Dermis microvascular lymphatic vessel endothelial cell (primary cell): ENCODE measurements at places on chromosomes 1 and 21.
A peak's percentile ranks its signal among the peaks of the same experiment; 100 is the strongest.

DNA sequence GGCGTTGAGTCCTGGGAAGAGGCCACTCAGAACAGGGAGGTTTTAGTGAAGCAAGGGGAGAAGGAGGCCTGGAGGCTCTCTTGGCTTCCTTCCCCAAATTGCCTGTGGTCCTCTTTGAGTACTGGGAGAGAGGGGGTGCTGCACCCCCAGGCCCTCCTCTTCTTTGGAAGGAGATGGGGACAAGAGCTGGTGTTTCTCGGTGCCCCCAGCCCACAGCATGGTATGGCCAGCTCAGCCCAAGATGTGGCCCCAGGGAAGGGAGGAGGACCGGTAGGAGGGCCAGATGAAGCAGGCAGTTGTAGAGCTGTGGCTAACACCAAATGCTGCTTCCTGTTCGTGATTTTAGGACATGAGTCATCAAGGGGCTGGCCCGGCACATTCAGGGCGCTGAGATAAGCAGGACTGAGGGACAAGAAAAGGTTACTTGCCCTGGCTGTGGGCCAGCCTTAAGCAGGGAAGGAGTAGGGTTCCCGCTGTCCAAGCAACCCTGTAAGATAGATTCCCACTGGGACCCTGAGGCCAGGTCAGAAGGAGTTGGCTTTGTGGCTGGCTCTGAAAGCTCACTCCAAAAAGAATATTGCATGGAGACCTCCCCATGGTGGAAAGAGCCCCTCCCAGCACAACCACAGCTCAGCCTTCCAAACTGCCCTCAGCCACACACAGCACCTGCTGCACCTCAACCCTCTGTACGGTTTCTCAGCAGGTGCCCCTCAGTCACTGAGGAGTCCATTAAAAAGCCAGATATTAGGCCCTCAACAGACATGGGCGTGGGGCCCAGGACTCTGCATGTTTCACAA, 4.9 kb upstream of the TNFRSF1B start:
- no peak for DNase-seq

DNA sequence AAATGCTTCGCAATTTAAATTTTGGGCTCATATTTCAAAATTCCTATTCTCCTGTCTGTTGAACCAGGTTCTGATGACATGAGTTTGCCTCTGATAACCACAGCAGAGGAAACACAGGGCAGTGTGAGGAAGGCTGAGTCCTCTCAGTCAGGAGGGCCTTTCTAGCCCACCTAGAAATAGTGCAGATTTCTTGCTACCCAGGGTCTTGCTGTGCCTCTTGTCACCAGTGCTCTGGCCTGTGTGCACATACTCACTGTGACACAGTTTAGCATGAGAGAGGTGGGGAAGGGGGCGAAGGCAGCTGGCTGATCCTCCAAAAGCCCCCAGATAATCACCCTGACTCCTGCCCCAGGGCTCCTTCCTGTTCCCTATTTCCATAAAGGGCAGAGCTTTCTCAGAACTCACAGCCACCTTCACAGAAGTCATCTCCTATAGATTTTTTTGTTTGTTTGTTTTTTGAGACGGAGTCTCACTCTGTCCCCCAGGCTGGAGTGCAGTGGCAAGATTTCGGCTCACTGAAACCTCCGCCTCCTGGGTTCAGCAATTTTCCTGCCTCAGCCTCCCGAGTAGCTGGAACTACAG, 23.7 kb downstream of the ERRFI1 start:
- no peak for DNase-seq

- no peak for DNase-seq
Measured at GRCh38 chr1:201213926-201214325, 23.3 kb downstream of the IGFN1 start.

DNA sequence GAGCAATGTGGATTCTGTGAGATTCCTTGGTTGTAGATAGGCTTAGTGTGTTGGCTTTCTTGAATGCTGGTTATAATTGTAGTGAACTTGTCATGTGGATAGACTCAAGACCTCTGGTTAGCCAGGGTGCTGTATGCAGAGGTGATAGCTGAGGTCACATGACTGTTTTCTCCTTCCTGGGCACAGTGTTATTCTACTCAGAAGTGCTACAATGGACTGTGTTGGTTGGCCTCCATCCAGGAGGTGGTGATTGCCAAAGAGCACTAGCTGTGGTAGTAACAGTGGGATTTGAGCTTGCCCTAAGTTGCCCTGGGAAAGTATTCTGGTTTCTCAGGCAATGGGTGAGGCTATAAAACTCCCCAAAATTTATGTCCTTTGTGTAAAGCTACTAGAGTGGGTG, 71.6 kb downstream of the SH3BGR start:
- no peak for DNase-seq

DNA sequence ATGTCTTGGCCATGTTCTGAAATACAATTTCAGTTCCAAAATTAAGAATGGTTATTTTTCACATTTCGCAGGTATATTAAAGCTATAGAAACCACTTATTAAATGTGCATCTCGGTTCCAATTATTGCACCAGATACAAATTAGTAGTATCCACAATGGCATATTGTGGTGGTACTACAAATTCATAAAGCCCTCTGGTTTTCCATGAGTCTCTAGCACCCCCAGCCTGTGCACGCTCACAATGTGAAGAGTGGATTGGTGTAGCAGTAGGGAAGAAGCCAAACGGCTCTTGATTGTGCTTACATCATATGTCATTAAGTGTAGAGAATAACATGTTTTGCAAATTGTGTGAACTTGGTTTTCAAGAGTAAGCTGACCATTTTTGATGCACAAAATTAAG, 1.9 kb upstream of the BRINP3 start:
- DNase-seq, result no peak

- DNase-seq, result no peak
Measured at GRCh38 chr1:218760601-218761570, 412.8 kb upstream of the LYPLAL1 start.

GRCh38 chr1:184497959-184498723, 111.3 kb downstream of the C1orf21 start:
- DNase-seq, result no peak

DNA sequence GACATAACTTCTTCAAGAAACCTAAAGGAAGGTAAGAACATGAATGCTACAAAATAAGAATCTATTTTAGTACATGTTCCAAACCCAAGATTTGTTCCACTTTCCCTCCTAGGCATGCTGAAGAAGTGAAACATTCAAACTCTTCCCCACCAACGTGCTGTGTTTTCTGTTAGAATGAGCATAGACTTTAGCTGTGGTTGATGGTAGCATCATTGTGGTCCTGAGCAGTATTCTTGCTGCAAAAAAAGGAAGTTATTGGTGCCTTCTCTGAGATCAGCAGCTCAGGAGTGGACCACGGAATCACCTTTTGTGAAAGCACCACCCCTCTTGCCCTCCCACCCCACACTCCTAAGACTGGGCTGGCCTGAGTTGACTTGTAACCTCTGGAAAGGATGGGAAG, 100.4 kb upstream of the POGK start:
- no peak for DNase-seq

GRCh38 chr1:118963456-118964430, 24.4 kb downstream of the TBX15 start:
- no peak for DNase-seq

DNA sequence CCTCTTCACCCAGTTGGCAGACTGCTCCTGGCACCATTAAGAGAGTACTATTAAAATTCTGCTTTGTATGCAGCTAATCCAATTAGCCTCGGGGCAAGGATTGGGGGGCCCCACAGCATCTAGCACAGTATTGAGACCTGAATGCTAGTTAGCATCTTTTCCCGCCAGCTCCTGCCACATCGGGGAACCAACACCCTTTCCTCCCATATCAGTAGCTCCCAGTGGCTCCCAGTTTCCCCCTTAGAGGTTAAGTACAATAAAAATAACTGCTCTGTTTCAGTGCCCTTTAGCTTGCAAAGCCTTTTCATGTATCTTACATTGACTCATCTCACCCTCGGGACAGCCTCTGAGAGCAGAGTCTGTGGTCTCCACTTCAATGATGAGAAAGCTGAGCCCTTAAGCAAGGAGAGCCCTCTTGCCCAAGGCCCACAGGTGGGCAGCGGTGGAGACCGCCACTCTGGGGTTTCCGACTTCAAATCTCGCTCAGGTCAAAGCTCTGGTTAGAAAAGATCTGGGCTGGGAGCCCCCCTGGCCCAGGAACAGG, 4.2 kb upstream of the PMVK start:
- no peak for DNase-seq

- peak; percentile 91 for DNase-seq
Measured at GRCh38 chr1:205633421-205633976, 1.7 kb upstream of the ELK4 start.

GRCh38 chr1:8862528-8862927, 16.0 kb downstream of the ENO1 start:
- DNase-seq, result peak; percentile 55

DNA sequence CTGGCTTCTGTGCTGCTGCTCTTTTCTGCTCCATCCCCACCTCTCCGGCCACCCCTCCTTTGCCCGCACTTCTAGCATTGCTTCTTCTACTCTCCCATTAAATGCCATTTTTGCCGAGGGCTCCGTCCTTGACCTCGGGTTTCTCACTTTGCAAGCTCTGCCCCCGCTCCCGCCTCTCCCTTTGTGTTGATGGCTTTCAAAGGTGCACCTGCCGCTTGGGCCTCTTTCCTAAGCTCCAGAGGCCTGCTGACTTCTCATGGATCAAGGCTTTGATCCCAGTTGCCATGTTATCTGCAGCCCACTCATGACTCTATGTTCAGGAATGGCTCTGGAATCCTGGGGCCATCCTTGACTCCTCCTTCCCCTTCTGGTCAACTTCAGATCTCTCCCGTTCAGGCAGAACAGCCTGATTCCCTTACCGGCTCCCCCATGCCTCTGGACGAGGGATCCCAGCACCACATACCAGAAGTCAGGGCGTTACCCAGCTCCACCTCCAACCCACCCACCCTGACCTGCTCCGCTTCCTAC, 54.3 kb downstream of the TLR5 start:
- no peak for DNase-seq

GRCh38 chr1:1630191-1630964, 1.6 kb upstream of the MMP23B start:
- DNase-seq, result peak; percentile 67

DNA sequence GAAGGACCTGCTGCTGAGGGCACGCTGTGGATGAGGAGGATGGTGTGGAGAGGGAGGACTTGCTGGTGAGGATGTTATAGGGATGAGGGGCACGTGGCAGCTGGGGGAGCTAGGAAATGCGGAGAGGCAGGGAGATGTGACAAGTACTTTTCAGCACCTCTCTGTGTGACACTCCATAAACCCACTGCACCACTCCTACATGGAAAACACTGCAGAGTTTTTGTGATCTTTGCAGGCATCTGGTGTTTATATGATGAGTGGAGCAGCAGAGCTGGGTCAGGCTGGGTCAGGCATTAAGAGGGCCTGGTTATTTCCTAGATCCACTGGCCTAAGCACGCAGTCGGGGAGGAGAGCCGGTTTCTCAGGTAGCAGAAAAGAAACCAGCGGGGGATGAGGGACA, 167.3 kb upstream of the COA6 start:
- DNase-seq, result no peak

DNA sequence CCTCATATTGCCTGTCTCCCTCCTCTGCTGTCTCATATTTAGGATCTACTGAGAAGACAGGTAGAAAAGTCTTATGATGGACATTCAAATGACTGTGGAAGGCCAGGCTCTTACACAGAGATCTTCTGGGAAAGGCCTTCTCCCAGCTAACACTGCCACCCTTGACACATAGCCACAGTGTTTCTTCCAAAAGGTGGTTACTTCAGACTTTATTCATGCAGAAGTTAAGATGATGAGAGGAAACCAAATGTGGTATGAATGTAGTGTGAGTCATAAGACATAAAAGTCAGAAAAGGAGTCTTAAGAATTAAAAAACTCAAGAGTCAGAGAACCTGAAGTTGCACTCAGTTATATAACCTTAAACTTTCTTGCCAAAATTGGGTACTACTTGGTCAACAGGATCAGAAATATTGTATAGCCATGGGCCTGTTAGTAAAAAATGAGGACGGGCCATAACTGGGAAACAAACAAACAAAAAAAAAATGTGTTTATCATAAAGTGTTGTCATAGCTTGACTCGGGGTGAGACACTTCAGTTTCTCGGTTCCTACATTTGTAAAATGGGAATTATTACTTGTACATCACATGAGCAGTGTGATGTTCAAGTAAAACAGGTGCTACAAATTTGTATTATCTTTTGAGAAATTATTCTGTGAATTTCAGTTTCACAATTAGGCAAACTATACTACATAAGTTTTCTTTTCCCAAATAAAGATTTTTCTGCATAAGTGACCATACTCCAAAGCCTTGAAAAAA, 1.2 kb upstream of the DENND1B start:
- peak; percentile 24 for DNase-seq

DNA sequence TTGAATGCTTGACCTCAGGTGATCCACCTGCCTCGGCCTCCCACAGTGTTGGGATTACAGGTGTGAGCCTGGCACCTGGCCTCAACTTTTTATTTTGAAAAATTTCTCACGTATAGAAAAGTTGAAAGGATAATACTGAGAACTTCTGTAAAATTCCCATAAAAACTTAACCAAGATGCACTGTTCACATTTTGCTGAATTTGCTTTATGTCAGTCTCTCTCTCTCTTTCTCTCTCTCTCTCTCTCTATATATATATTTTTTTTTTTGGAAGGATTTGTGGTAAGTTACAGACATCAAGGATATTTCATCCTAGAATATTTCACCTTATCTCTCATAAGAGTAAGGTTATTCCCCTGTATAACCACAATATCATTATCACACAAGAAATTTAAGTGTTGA, 5.9 kb downstream of the PEX14 start:
- no peak for DNase-seq

DNA sequence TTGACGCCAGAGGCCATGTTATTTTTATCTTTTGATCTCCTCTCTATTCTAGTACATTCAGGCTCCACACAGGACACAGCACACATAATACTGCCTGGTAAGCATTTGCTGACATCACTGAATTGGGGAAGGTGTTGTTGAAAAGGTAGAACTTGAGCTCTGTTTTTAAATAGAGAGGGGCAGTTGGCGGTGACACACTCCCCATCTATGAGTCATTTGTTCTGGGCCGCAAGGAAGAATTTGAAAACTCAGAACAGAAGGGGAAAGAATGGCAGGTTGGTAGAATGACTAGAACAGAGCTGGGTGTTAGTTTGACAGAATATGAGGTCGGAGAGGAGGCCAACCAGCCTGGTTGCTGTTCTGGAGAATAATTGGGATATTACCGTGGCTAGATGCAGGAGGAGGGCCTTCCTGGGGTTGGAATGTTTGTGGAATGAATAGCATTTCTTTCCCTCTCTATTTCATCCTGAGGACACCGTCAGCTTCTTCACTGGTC, 52.1 kb upstream of the ERRFI1 start:
- no peak for DNase-seq

- DNase-seq, result no peak
Measured at GRCh38 chr1:119602169-119602568, 45.9 kb downstream of the ZNF697 start.

- no peak for DNase-seq
Measured at GRCh38 chr1:203051841-203052324, 25.6 kb downstream of the PPFIA4 start.

- no peak for DNase-seq
Measured at GRCh38 chr1:4946343-4946742, 291.9 kb downstream of the AJAP1 start.

- DNase-seq, result no peak
Measured at GRCh38 chr1:157241185-157241538, 103.0 kb upstream of the ETV3 start.
